ENCODE measurements at places on chromosomes 16 and 17.

GRCh38 chr16:27052007-27052406, 14.7 kb upstream of the C16orf82 start:
- DNase-seq, result no peak

DNA sequence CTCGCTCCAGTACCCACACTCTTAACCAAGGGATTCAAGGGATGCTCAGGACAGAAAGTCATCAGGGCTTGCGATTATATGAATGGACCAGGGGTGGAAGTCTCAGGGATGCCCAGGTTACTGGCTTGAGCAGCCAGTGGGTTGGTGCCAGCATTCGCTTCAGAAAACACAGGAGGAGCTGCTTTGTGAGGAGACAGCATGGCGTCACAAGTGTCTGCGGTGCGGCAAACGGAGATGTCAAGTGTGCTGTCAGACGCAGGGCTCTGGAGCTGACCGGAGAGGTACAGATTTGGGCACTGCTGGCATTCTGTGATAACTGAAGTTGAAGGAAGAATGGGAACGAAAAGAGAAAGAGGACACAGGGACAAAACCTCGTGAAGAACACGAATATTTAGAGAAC, 4.1 kb downstream of the MARCHF10 start:
- DNase-seq, result no peak

- no peak for DNase-seq
Measured at GRCh38 chr16:49200223-49200820, 81.3 kb downstream of the CBLN1 start.

DNA sequence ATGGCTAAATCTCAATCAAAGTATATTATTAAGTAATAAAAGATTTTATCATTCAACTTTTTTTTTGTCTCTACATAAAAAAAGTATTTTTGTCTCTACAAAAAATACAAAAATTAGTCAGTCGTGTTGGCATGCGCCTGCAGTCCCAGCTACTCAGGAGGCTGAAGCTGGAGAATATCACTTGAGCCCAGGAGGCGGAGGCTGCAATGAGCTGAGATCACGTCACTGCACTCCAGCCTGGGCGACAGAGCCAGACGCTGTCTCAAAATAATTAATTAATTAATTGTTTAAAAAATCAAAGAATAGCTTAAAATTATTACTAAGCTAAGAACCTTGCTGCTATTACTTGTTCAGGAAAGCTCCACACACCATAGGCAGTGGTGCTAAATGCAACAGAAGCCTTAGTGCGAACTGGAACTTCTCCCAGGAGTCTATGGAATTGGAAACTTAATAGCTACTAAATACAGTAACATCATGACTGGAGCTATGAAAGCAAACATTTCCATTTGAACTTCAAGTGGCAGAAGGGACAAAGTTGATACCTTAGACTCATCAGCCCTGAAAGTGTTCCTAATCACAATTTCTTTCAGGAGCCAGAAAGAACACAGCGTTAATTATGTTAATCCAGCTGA, 22.6 kb downstream of the ADCY9 start:
- no peak for DNase-seq

DNA sequence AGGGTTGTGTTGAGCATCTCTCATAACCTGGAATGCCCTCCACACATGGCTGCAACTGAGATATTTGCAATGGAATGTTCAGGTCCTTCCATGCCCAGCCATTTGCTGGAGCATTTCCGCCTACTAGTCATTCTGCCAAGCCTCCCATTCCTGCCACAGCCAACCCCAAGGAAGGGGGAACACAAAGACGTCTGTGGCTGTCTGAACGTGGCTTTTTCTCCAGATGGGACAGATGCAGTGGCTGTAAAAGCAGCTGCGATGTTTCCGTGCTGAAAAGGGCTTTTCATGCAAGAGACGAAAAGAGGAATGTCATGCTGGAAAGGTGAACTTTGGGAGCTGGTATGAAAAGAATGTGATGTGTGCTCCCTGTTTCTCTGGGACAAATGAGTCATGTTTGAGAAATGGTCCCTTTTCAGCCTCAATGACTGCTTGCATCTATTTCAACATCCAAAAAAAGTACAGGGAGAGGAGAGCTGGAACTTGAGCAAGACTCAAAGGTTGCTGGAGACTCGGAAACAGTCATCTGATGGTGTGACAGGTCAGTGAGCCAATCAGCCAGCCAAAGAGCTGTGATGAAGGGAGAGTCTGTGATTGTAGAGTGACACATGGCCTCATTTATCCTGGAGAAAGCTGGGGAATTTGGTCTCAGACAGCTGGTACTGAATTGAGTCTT, 208.9 kb downstream of the SHISA9 start:
- DNase-seq, result no peak

DNA sequence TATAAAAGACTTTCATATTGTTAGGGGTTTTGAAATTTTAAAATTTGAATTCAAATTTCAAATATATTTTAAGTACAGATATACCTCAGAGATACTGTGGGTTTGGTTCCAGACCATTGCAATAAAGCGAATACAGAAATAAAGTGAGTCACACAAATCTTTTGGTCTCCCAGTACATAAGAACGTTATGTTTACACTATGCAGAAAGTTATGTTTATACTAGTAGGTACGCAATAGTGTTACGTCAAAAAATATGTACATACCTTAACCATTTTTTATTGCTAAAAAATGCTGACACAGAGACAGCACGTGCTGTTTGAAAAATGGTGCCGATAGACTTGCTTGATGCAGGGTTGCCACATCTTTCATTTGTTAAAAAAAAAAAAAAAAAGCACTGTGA, 19.7 kb downstream of the NUP88 start:
- DNase-seq, result no peak

DNA sequence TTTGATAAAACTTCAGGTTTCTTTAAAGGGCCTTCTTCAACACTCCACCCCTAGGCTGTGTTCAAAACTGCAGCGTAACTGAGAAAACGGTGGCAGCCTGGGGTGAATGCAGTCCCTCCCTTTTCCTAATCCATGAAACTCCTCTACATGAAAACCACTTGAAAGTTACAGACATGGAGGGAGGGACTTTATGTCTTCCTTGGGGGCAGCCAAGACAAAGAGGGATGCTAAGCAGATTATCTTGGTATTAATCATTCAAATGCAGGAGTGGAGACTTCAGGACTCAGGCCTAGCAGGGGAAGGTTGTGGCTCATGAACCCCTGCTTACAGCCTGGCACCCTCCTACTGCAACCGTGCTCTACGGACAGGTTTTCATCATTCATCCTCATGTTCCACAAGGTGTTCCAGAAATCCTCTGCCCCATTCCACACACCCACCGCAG, 46.8 kb downstream of the RNF112 start:
- DNase-seq, result no peak

DNA sequence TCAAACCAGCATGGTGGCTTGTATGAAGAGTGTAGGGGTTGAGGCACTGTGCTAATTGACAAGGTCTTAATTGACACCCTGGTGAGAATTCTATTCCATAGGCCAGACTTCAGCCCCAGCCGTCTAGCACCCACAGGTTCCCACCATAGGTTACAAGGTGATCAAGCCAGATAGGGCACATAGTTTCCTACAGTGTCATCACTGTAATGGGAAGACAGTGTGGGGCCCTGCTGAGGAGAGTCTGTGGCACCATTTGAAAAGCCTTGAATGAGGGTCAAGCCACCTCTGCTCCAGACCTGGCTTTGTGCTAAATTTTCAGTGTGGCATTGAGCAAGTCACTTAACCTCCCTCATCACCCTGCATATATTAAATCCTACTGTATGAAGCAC, 36.2 kb downstream of the YPEL2 start:
- DNase-seq, result no peak

- DNase-seq, result no peak
Measured at GRCh38 chr16:27634779-27635178, 84.8 kb downstream of the KATNIP start.

DNA sequence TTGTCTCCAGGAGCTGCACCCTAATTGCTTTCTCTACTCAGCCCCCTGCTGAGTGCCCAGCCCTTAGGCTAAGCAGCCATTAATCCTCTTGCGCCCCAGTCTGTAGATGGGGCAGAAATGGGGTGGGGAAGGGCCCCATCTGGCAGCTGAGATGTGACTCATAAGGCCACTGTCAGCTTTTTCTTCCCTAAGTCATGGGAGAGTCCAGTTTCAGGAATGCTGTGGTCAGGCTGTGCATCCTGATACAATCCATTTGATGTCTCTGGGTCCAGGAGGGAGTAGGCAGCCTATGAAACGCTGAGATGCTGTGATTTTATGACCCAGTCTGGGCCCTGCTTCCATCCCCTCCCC, 12.3 kb downstream of the PLXDC1 start:
- peak; percentile 92 for DNase-seq

GRCh38 chr17:83164490-83164889, 85.1 kb downstream of the METRNL start:
- DNase-seq, result no peak

GRCh38 chr17:63930951-63931575, 1.1 kb downstream of the CD79B start:
- peak; percentile 55 for DNase-seq

DNA sequence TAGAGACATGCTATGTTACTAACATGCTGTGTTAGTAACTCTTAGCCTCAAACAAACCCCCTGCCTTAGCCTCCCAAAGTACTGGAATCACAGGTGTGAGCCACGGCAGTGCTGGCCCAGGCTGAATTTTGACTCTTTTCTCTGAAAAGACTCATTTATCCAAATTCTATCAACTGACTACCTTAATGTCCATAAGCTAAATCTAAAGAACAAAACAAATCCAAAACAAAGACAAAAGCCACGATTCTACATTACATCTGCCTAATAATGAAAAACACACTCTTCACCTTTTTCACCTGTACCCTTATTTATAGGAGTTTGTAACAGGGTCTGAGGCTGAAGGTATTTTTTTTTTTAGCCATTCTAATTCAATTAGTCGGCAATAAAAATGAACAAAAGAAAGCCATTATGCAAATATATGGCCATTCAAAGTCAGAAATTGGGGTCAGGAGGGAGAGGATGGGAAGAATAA, 432.5 kb downstream of the RBFOX1 start:
- DNase-seq, result no peak

DNA sequence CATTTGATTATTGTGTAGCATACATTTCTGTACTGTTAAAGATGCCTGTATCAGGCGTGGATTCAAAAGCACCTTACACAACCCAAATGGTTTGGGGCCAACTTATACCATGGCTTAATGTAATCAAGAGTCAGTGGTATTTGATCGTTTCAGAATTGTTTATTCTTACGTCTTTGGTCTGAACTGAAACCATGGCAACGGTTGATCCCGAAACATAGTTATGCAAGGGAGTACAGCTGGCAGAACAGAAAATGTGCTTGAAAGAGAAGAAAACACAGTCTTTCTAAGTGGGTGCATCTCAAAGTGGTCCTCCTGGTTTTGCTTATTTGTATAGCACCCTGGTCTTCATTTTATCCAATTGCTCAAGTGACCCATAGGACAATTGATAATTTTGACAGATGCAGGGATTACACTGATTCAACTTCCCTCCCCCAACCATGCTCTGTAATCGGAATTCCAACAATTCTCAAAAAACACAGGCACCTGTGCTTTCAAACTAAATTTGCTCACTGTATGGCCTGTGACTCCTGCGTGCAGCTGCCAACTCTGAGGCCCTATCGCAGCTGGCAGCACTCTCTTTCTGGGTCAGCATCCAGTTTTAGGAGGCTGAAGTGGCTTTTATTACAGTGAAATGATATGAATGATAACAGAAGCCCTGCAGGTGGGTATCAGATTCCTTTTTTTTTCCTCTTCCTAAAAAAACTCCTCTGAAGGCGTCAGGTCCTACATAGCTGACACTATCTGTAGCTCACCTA, 77.0 kb upstream of the AXIN2 start:
- no peak for DNase-seq

DNA sequence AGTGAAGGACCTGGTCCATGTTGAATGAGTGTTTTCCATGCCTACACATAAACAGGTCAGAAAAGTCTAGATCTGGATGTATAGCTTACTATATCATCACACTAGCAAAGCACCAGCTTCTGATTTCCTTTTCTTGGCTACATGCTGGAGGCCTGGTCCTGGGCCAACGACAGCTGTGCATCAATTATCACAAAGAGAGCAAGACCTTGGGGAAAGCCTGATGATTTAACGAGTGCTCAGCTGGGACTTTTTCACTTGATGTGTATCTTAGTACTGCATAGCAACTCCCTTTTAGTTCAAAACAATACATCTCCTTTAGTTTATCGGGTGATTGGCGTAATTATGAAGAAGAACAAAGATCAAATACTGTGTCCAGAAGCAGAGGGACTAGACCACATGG, 358.2 kb downstream of the KIF2B start:
- DNase-seq, result no peak

Data from AG20443 (cell line).